Astrocyte (in vitro differentiated cells and primary cell): ENCODE measurements at places on chromosomes 13 and 19. TPM values are rescaled to one million over a fixed set of nuclear protein-coding genes. Genes with fewer than 3 reads are reported as not detected.

GPR18 gene
- total RNA-seq: 0.59 and 1.8 TPM in 2 replicates

LRRC4B gene
- not detected in 2 replicates for total RNA-seq

- no peaks in the 10 kb centered on the region for H3K36me3 ChIP-seq
- no peak for DNase-seq
- no peak overlapping the region for H3K4me3 ChIP-seq
- no peaks in the 10 kb centered on the region for H3K4me1 ChIP-seq
Observed at GRCh38 chr19:15673176-15673654, 328 bp downstream of the CYP4F12 start.

- peaks cover 43% of the 10 kb centered on the region for H3K27me3 ChIP-seq
- no peak overlapping the region for H3K4me3 ChIP-seq
- no peak overlapping the region for H3K27ac ChIP-seq
Observed at GRCh38 chr19:35860436-35860817, 3.7 kb downstream of the KIRREL2 start.

GRCh38 chr13:99997702-99998214 is 16.2 kb downstream of the ZIC2 start:
- H3K36me3 ChIP-seq: no peaks in the 10 kb centered on the region
- no peak for DNase-seq
- H3K4me1 ChIP-seq: no peaks in the 10 kb centered on the region
- H3K27me3 ChIP-seq: peaks cover 48% of the 10 kb centered on the region
- no peak overlapping the region for H3K27ac ChIP-seq

DNA sequence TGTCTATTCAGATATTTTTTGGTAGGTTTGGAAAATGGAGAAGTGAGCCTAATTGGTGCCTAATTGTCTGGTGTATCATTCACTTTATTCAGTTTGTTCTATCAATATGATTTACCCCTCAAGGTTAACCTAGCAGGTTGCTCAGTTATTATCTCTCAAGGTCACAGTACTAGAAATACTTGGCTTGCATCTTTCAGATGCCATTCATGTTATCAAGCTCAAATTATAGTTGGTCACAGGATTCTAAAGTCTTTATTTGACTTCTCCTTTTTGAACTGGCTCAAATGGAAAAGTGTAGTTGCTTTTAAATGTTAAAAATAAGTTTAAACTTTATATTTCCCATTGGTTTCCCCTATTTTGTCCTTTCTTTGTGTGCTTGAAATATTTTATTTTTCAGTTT is 2.6 kb downstream of the KCNRG start:
- H3K27ac ChIP-seq: no peak overlapping the region
- peaks cover 10% of the 10 kb centered on the region for H3K36me3 ChIP-seq
- no peaks in the 10 kb centered on the region for H3K4me1 ChIP-seq
- H3K4me3 ChIP-seq: no peak overlapping the region
- H3K27me3 ChIP-seq: no peaks in the 10 kb centered on the region

GRCh38 chr19:47469363-47469700 is 2.4 kb downstream of the SLC8A2 start:
- H3K27ac ChIP-seq: no peak overlapping the region
- H3K36me3 ChIP-seq: no peaks in the 10 kb centered on the region
- H3K4me3 ChIP-seq: no peak overlapping the region

GRCh38 chr13:85974608-85975366 is 175.6 kb upstream of the SLITRK6 start:
- no peak overlapping the region for H3K27ac ChIP-seq
- H3K4me3 ChIP-seq: no peak overlapping the region
- peaks cover 4% of the 10 kb centered on the region for H3K4me1 ChIP-seq
- H3K27me3 ChIP-seq: no peaks in the 10 kb centered on the region
- DNase-seq: peak; percentile 29
- no peaks in the 10 kb centered on the region for H3K36me3 ChIP-seq

GRCh38 chr19:17104679-17105078 is 29.1 kb downstream of the MYO9B start:
- H3K4me1 ChIP-seq: peaks cover 17% of the 10 kb centered on the region
- H3K27ac ChIP-seq: no peak overlapping the region
- H3K27me3 ChIP-seq: no peaks in the 10 kb centered on the region
- DNase-seq: no peak
- H3K36me3 ChIP-seq: peaks cover 17% of the 10 kb centered on the region
